ENCODE measurements at places on chromosomes 16 and 17.

DNA sequence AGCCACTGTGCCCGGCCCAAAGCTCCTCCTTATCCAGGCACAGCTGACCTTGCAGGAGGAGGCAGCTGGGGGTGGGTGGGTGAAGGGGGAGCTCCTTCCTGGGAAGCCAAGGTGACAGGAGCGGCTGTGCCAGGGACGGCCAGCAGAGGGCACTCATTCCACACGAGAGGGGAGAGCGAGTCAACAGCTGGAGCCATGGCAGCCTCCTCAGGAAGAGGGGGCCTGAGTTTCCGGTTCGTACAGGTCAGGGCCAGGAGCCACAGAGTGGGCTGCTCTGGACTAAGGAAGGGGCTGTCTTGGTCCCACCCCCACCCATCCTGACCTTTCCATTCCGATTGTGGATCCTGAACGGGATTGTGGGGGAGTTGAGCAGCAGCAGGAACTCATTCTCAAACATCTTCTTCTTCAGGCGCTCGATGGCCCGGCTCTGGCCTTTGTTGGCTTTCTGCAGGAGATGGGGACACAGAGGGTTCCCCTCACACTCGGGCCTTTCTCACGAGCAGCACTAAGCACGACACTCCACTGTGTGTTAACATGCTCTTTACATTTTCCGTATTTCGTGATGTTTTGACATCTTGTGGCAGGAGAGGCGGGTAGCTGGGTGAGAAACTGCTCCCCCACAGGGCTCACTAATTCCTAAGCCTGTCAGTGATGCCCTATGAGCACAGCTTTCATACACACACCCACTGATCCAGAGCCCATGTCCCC is 61.6 kb downstream of the TIMM22 start:
- DNase-seq, result no peak

DNA sequence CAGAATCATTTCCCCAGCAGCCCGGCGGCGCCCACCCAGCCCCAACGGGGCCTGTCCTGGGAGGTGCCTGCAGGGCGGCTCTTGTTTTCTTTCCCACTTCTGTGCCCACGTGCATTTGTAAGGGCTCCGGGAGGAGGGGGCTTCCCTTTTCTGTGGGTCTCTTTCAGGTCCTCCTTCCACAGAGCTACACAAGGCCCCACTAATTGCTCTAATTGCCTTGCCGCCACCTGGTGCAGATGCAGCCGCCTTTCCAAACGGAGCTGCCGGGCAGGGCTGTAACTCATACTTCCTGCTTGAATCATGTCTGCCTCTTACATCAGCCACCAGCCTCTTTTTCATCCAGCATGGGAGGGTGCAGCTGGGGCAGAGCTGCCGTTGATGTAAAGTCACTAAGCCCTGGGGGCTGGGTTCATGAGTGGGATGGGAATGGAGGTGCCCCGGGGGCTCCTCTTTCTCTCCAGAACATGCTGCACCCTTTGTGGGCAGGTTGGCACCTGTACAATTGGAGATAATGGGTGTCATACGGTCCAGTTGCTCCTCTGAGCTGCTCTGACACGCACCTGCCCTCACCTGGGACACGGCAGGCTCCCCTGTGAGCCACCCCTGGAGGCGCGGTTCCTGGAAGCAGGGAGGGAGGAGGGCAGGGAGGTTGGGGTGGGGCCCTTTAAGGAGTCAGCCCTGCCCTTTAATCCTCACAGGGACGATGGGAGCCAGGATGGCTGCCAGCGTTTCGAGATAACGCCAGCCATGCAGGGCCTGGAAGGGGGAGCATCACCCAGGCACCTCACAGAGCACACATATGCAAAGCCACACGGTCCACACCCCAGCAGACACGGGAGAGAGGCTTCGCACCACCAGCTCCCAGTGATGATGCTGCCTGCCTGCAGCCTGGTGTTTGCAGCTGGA is 41.1 kb upstream of the KLHDC4 start:
- DNase-seq, result peak; percentile 43

DNA sequence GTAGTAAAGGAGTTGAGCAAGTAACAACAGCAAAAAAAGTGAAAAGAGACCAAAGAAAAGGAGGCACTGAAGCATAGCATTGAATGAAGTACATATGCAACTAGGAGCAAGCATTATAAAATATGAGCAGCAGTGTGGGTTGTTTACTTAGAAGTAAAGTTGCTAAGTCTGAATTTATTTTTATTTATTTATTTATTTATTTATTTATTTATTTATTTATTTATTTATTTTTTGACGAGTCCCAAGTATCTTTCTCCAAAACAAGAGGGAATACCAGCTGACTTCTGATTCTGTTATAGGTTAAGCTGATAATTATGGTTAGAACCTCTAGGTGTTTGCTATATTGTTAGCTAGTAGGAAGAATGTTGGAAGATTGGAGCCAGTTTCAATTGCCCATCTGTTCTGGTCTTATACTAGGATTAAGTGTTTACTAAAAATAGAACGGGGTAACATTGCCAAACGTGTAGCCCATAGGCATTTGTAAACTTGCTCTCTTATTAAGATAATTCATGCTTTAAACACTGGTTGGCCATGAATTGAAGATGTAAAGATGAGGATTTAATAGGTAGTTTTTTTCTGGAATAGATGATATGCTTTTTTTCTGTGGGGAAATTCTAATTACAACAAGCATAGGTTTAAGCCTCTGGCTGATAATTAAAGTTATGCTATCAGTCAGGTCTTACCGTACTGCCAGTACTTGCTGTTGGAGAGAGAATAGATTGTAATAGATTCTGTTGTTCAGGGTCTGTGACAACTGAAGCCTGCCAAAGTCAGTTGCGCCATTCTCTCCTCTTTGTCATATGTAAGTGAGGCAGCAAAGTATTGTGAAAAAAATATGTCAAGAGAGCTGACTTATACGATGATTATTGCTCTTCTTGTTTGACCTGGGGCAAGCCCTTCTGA is 66.7 kb downstream of the PPM1E start:
- DNase-seq, result no peak

DNA sequence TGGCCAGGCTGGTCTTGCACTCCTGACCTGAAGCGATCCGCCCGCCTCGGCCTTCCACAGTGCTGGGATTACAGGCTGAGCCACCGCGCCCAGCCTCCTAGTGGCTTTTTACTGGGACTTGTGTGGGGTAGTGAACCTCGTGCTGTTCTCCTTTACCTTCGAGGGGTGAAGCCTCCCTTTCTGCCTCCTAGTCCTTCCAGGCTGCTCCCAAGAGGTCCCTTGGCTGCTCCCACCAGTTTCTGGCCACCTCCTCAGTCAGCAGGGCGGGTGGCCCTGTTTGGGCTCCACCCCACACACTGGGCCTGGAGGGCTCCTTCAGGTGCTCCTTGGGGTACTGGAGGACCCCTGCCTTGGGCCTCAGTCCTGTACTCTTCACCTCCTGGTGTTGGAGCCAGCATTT is 70.9 kb upstream of the ZNF750 start:
- DNase-seq, result no peak

DNA sequence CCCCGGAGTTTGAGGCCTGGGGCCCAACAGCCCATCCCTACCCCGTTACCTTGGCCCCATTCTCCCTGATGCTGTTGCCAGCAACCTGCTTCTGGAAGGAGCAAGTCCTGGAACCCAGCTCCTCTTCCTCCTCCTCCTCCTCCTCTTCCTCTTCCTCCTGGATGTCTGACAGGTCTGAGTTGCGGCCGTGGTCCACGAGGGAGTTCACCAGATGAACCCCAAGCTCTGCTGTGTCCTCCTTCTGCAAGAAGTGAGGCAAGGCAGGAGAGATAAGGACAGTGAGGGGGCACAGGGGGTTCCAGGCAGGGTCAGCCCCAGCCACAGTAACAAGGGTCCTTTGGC is 18.7 kb downstream of the TSPOAP1 start:
- DNase-seq, result no peak

- no peak for DNase-seq
Observed at GRCh38 chr17:2063261-2064146, 8.6 kb downstream of the HIC1 start.

- no peak for DNase-seq
Observed at GRCh38 chr16:1614456-1615102, 2.4 kb downstream of the CRAMP1 start.

DNA sequence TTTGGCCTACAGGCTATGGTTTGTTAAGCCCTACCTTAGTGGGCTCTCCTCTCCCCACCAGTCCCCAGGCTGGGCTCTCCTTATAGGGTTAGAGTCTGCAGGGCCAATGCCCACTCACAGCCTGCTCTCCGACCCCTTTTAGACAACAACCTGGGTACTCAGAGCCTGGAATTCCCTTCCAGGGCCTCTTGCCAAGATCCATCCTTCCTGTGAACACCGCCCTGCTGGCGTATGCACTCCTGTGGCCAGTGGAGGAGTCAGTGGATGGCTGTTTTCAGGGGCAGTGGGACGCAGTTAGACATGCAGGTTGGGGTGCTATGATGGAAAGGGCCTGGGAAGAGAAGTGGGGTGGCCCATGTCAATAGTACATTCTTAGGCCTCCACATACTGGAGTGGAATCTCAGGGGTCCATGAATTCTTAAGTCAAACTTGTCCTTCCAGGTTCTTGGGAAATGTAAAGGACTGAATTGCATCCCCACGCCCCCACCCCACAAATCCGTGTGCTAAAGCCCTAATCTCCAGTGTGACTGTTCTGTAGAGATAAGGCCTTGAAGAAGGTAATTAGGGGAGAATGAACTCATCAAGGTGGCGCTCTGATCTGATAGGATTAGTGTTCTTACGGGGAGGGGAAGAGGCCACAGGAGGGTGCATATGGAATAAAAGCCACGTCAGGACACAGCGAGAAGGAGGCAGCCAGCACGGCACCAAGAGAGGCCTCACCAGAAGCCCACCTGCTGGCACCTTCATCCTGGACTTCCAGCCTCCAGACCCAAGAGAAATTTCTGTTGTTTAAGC is 81.6 kb upstream of the CACNG5 start:
- no peak for DNase-seq

- peak; percentile 59 for DNase-seq
Observed at GRCh38 chr17:81097134-81097942, 62.4 kb downstream of the BAIAP2 start.

DNA sequence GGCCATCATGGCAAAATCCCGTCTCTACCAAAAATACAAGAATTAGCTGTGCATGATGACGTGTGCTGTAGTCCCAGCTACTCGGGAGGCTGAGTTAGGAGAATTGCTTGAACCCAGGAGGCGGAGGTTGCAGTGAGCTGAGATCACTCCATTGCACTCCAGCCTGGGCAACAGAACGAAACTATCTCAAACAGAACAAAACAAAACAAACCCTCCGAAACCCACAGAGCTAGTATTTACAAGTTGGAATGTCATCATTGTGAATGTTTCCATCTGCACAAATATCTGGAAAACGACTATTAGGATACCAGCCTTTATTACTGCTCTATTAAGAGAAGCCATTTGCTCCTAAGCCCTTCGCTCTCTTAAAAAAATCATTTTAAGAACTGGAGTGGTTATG is 26.0 kb downstream of the SMARCE1 start:
- DNase-seq, result no peak

GRCh38 chr17:29760279-29761039 is 137.7 kb upstream of the CORO6 start:
- DNase-seq, result peak; percentile 46

- no peak for DNase-seq
Observed at GRCh38 chr17:49390548-49391324, 23.9 kb downstream of the PHB1 start.

- DNase-seq, result no peak
Observed at GRCh38 chr17:812638-813204, 30.6 kb downstream of the MRM3 start.

DNA sequence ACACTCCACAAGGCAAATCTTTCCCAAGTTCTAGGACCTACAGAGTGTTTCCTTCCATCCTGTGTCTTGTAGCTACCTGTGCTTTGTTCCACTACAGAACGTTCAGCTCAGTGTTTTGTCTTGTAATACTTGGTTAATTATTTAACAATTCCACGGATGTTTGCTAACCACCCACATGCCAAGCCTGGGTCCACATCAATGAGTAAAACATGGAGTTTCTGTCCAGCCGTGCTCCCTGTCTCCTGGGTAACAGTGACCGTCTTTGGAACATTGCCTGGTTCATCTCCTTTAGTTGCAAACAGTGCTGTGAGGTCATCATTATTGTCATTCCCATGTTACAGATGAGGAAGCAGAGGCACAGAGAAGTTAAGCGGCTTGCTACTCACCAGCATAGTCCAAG is 41.3 kb downstream of the IRF8 start:
- DNase-seq, result no peak
